ENCODE measurements at places on chromosomes 5 and 9.

- DNase-seq = no peak
These were observed 4.9 kb upstream of the JAK2 start for GRCh38 chr9:4980086-4980727.

DNA sequence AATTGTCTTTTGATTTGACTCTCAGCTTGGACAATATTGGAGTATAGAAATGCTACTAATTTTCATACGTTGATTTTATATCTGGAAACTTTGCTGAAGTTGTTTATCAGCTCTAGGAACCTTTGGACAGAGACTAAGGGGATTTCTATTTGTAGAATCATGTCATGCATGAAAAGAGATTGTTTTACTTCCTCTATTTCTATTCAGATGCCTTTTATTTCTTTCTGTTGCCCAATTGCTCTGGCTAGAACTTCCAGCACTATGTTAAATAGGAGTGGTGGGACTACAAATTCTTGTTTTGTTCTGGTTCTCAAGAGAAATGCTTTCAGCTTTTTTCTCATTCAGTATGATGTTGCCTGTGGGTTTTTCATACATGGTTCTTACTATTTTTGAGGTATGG, 112.8 kb upstream of the CDH12 start:
- DNase-seq = no peak

GRCh38 chr5:110727025-110727314, 499 bp upstream of the TMEM232 start:
- DNase-seq = no peak

- DNase-seq = no peak
These were observed 2393.0 kb upstream of the C9orf72 start for GRCh38 chr9:29966247-29966646.

DNA sequence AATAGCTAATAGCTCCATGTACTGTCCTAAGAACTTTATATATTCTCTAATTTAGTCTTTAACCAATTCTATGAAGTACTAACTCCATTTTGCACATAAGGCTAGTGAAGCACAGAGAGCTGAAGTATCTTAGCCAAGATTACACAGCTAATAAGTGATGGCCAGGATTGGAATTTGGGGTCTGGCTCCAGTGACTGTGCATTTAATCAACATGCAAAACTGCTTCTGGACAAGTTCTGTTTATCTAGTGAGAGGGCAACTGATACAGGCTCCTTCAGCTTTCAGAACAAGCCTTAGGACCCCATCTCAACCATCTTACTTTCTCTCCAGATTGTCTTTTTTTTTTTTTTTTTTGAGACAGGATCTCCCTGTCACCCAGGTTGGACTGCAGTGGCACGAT, 21.3 kb downstream of the SLC25A25 start:
- DNase-seq = no peak

DNA sequence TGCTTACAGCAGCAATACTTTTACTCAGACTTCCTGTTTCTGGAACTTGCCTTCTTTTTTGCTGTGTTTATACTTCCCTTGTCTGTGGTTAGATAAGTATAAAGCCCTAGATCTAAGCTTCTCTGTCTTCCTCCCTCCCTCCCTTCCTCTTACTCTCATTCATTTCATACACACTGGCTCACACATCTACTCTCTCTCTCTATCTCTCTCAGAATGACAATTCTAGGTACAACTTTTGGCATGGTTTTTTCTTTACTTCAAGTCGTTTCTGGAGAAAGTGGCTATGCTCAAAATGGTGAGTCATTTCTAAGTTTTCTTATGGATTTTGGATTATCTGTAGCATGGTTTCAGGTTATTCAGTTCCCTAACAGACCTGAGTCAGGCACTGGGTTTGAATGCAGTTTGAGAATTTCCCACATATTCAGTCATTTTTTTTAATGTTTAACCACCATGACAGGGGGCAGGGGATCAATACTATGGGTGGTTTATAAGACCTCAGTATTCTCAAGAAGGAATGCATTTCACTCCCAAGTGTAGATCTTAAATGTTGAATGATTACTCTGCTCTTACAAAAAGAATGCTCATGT, at the start of gene IL7R:
TSS of gene IL7R (plus strand) at position 127 of the 587 bp plus-strand sequence. CDS start at position 214, 87 bp downstream.
- DNase-seq = no peak

DNA sequence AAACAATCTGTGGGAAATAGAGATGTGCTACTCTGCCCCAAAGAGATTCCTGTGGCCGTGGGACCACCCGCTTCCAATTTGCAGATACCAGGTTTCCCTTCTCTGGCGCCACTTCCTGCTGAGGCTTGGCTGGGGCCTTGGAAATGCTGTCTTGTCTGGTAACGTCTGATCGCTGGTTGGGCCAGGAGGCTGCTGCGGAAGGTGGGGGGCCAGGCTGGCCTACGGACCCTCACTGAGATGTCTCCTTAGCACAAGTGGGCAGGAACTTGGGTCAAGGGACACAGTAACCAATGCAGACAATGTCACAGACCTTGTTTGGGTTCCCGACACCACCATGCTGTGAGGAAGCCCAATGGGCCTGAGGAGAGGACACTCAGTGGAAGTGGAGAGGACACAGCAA, 31.7 kb upstream of the IRX4 start:
- no peak for DNase-seq

GRCh38 chr5:14364576-14365472, 216.8 kb upstream of the OTULINL start:
- no peak for DNase-seq

DNA sequence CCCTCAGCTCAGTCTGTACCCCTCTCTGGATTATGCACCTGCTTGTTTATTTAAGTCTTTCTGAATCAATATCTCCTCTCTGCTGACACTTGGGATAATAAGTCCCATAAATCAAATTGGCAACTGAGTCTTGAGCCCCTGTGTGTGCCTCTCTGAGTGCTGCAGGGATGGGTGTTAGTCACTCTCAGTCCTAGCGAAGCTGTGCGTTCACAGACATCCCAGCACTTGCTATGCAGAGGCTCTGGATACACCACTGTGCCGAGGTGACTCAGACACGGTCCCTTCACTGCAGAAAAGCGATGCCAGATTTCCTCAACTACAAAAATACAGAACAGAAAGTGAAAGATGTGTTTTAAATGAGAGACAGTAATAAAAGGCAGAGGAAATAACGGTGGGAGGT, 4.1 kb upstream of the KCNMB1 start:
- DNase-seq = no peak

GRCh38 chr5:18068826-18069225, 434.6 kb downstream of the TAF11L14 start:
- DNase-seq = no peak

DNA sequence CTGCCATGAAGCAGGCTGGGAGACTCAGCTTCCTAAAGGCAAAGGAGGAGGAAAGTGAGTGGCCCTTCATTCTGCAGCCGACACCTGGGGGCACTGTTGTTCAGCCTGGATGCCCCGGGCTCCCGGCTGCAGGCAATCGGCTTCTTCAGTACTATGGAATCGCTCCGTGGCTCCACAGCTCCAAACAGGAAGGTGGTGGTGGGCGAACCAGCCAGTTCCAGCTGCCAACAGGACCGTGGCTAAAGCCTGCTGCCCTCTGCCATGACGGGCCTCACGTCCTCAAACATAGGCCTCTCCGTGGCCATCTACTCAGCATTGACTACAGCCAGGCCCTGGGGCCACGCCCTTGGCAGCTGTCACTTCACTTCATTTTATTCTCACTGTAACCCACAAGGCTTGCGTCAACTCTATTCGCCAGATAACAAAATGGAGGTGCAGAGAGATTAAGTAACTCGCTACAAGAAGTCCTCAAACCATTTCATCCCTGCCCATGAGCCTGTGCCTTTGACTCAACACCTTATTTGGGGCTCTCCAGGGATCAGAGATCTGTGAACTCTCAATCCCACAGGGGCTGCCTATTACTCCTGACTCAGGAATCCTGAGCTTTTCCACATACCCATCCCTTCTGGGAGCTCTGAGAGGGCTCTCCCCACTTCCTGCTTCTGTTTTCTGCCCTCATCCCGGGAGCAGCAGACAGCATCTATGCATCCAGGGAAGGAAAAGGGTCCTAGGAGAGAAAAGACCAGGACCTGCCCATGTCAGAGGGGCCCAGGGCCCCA, 38.0 kb downstream of the PAX5 start:
- DNase-seq = peak; percentile 40

- DNase-seq = no peak
These were observed 315.8 kb upstream of the GRAMD2B start for GRCh38 chr5:126107381-126107780.

GRCh38 chr5:129460672-129460935, 506 bp downstream of the ADAMTS19 start:
- DNase-seq = no peak

DNA sequence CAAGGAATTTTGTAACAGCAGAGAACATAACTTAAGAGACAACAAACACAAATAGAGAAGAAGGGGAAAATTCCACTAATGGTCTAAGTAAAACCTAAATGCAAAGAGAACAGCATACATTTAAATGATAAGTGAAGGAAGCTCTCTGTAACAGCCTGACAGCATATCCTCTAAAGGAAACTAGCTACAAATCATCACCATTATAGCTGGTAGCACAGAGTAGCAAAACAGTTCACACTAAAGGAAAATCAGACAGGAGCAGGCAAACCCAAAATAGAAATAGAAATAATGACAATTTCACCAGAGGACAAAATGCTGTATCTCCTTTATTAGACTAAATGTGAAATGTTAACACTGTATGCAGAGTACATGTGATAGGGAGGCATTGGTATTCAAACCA, 532.8 kb downstream of the PTPRD start:
- DNase-seq = no peak

DNA sequence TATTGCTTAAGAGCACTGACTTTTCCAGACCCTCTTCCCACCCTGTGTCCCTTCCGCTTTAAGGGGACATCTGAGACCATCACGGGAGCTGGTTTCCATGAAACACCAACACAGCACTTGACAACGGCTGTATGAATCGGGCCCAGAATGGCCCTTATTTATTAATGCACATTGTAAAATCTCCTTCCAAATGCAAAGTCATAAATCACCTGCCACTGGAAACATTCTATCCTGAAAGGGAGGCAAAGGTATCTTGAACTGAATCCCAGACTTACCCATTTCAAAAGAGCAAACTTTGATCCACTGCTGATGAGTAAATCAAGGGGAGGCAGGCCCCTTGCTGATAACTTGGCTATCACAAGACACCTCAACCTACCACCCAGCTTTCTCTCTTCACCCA, 37.4 kb downstream of the SHB start:
- DNase-seq = no peak

DNA sequence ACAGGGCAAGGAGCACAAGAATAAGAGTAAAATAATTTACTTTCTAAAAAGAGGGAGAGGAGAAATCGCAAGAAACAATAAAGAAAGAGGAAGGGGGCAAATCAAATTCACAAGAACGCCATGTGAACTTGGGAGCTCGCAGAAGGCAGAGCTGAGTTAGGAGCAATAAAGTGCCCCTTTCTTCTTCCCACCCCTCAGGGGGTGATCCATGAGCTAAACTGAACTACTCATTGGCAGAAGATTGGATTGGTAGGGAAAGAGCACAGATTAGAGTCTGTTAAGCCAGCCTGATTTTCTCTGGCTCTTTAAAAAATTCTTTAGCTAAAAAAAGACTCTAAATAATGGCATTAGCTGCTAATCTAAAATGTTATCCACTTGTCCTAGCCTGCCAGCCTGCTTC, 307.5 kb downstream of the EBF1 start:
- DNase-seq = no peak

DNA sequence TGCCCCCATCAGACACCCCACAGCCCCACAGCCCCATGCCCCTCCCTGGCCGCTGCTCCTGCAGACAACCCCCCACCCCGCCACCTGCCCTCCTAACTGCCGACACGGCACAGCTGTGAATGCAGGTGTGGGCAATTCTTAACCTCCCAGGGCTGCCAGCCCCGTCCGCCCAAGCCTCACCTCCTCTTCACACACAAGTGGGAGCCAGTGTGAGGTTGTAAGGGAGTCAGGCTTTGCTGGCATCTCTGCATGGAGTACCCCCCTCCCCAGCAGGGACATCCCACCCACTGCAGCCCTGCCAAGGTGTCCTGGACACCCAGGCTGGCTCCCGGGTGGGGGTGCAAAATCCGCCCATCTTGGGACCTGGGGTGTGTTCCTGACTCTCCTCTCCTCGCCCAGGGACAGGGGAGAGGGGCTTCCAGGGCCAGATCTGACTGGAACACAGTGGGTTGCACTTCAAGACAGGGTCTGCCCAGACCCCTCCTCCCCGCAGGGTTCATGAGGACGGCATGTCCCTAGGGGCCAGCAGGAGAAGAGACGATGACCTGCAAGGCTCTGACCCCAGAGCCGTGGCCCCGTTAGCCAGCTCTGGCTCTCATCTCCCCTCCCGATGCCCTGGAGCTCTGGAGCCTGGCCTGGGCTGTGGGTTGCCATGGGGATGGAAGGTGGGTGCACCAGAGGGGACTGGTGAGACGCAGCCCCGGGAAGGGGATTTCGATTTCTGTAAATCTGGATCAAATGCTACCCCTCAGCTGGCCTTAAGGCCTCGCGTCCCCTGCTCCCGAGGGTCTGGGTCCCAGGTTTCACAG, 34.4 kb downstream of the SARDH start:
- no peak for DNase-seq

GRCh38 chr5:15034379-15034778, 162.8 kb upstream of the ANKH start:
- DNase-seq = no peak

GRCh38 chr9:120862452-120862851, 14.5 kb downstream of the PHF19 start:
- DNase-seq = no peak

GRCh38 chr9:131670247-131671132, 69.4 kb downstream of the RAPGEF1 start:
- no peak for DNase-seq

DNA sequence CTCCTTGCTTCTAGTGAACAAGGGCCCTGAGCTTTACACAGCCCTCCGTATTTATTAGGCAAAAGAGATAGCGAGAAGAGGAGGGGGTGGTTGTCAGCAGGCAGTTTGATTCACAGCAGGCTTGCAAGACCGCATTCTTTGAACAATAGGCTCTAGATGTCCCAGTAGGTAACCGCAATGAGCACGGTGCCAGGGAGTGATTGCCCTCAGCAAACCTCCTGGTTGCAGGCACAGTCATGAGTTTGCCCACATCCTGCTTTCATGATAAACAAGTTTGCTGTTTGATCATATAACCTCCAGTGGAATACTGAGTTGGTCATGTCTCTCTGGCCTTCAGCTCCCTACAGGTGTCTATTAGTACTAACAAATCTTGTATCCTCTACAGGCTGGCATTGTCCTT, 66.1 kb downstream of the CACNA1B start:
- DNase-seq = no peak

DNA sequence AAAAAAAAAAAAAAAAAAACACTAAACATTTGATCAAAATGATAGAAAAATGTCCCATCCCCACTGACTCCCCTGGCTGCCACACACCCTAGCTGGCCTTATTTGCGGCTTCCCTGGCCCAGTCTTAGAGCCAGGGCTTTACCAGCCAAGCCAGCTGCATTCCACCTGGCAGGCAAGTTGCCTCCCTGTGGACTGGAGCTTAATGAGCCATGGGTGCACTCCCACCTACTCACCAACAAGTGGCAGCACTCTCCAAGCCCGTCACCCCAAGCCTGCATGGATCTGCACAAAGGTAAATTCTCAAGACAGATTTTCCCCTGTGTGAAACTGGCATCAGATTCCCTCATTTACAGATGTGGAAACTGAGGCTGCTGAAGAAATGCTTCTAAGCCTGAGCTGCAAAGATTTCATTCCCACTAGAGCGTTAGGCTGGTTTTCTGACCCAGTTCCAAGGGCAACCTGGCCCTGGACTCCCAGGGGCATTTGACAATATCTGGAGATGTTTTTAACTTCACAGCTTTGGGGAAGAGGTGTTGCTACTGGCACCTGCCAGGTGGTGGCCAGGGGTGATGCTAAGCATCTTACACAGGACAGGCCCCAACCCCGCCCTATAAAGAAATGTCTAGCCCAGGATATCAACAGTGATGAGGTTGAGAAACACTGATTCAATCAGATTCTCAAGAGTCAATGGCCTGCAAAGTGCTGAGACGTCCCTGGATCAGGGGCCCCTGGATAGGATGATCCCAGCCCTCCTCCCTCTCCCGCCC, 21.9 kb upstream of the VDAC1 start:
- peak; percentile 50 for DNase-seq
